Heart left ventricle (tissue), 16 donors: ENCODE measurements at places on chromosomes 7 and 10. TPM values are rescaled to one million over a fixed set of nuclear protein-coding genes. Genes with fewer than 3 reads are reported as not detected.

The CPA2 gene
- 0.79 TPM for total RNA-seq

The FOXP2 gene
- 2.5 TPM for total RNA-seq

The GPR26 gene
- total RNA-seq: not detected

The CPED1 gene
- 50.8 TPM for total RNA-seq

The EZH2 gene
- 1.0 TPM for total RNA-seq

DNA sequence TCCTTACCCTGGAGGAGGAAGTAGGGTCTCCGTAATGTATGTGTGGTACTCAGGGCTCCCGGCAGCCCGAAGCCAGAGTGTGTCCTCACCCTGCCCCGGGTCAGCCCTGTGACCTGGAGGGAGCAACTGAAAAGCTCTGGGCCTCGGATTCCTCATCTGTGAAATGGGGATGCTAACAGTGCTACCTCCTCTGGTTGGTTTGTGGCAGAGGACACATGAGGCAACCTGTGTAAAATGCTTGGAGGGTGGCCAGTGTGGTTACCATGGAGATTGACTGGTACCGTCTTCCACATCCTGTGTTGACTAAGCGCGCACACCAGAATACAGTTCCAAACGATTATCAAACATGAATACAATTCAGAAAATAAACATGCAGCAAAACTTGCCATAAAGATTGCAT, 163.8 kb upstream of the KLF6 start:
- DNase-seq: no peak
